ENCODE measurements at places on chromosomes 12 and 14.
A peak's percentile ranks its signal among the peaks of the same experiment; 100 is the strongest.

DNA sequence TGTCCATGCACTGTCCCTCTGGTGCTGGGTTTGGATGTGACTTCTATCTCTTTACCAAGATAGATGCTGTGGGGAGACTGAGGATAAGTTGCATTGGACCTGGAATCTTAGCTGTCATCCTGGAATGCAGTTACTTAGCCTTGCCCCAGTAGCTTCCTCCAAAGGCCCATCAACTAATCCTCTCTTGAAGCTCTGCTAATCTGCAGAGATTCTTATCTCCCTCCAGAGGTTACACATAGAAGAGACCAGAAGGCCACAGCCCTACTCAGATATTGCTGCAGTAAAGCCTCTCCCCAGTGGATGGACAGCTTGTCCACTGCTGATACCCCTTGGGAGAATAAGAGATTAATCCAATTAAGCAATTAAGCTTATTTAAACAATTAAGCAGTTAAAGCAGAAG, 867.2 kb downstream of the BCL11B start:
- DNase-seq = no peak

DNA sequence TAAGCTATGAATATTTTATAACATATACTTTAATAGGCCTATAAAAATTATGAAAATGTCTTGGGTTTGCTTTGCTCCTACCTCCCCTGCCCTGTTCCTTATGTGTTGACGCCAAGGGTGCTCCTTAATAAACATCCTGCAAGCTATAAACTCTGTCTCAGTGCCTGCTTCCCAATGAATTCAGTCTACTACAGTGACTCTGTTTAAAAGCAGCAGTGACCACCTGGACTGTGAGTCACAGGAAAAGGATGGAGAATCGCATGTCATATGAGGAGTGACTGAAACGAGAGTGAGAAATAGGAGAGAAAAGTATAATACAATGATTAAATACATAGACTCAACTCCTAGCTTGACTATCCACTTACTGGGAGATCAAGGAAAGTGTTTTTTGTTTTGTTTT, 41.1 kb upstream of the CFAP54 start:
- peak; percentile 64 for DNase-seq

DNA sequence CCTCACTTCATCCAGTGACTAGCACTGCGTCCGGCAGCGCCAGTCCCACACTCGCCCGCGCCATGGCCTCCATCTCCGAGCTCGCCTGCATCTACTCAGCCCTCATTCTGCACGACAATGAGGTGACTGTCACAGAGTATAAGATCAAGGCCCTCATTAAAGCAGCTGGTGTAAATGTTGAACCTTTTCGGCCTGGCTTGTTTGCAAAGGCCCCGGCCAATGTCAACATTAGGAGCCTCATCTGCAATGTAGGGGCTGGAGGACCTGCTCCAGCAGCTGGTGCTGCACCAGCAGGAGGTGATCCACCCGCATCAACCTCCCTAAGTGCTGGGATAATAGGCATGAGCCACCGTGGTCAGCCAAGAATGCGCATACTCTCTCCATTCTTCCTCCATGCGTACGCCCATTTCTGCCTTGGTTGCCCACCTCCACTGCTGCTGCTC, 59.9 kb downstream of the IRF2BPL start:
- peak; percentile 45 for DNase-seq

- peak; percentile 33 for DNase-seq
Observed at GRCh38 chr12:14216405-14217294, 148.8 kb upstream of the ATF7IP start.
